NCI-H748 treated with DMSO at 0.1 percent for 48 hours (cell line): ENCODE measurements at places on chromosomes 1 and 21.

GRCh38 chr1:89799495-89799894, 21.3 kb upstream of the LRRC8D start:
- DNase-seq: no peak

DNA sequence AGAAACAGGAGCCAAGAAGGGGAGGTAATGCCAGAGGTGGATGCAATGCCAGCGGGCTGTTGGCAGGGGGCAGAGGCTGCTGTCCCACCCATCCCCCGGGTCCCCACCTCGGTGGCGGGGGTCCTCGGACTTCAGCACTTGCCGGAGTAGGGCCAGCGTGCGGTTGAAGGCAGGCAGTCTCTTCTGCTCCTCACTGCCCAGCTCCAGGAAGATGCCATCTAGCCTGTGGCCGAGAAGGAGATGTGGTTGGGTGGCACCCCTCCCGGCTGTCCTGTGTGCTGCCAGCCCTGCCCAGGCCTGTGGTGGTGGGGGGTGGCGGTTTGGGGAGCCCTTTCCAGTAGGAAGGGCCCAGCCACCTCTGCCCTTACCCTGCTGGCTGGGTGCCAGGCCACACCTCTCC, 13.5 kb downstream of the TTC22 start:
- no peak for DNase-seq

DNA sequence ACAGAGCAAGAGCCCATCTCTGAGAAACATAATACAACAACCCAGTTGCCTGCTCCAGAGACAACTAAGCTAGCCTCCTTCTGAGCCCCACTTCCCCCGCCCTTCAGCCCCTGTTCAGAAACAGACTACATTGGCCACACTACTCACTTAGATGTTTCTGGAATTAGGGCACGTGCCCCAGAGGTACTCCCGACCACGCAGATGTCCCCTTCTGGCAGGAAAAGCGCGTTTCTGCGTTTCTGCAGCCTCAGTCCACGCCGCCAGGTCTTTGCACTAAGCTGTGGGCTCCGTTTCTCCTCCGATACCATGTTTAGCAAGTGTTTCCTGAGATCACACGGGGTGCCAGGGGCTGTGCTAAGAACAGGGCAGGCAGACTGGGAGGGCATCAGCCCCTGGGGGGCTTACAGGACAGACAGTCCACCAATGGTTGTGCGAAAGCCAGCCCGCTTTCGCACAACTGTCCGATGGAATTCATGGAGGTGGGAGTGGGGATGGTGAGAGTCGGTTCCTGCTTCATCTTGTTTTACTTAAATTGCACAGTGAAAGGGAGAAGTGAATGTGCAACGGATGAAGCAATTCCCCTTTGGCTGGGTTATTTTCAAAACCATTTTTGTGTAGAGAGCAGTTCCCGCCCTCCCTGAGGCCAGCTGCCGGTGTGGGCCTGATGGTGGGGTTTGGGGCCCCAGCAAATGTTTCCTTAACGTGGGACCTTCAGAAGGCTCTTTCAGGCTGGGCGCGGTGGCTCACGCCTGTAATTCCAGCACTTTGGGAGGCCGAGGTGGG, 2.7 kb downstream of the PIK3CD start:
- DNase-seq: no peak

DNA sequence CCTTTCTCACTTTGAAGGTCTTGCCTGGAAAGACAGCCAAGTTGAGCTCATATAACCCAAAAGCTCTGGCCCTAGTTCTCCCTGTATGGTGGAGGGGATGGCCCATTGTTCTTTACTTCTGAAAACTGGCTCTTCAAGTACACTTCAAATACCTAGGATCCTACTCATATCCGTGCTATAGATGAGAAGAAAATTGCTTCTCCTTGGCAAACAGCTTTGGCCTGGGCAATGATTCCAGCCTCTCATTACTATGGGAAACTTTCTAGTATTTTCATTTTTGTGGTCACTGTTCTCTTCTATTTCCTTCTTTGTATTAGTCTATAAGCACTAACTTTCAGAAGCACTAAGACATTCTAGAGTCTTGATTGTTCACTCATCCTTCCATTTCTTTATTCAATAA, 53.7 kb downstream of the ZNF697 start:
- DNase-seq: no peak

GRCh38 chr1:991895-992294, 8.0 kb downstream of the HES4 start:
- no peak for DNase-seq

GRCh38 chr1:211017075-211017718, 116.8 kb downstream of the KCNH1 start:
- no peak for DNase-seq

GRCh38 chr1:42523171-42523570, 60.1 kb downstream of the CCDC30 start:
- no peak for DNase-seq

GRCh38 chr1:31984419-31985347, 29.0 kb upstream of the KHDRBS1 start:
- no peak for DNase-seq

GRCh38 chr1:72034827-72035226, 247.5 kb downstream of the NEGR1 start:
- no peak for DNase-seq

DNA sequence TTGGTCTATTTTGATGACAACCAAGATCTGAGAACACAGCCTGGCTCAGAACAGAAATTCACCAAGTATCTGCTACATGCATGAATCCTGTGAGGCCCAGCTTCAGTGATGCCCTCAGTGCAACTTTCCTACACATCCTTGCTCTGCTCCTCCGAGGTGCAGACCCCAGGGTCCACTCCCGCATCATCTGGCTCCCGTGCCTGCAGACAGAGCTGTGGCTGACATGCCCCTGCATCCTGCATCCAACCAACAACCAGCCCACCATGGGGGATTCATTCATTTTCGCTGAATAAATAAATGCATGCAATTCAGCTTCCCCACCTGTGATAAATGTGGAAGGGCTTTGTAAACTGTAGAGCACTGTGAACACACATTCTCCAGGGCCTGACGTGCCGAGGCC, 112.3 kb downstream of the GLIS1 start:
- no peak for DNase-seq

DNA sequence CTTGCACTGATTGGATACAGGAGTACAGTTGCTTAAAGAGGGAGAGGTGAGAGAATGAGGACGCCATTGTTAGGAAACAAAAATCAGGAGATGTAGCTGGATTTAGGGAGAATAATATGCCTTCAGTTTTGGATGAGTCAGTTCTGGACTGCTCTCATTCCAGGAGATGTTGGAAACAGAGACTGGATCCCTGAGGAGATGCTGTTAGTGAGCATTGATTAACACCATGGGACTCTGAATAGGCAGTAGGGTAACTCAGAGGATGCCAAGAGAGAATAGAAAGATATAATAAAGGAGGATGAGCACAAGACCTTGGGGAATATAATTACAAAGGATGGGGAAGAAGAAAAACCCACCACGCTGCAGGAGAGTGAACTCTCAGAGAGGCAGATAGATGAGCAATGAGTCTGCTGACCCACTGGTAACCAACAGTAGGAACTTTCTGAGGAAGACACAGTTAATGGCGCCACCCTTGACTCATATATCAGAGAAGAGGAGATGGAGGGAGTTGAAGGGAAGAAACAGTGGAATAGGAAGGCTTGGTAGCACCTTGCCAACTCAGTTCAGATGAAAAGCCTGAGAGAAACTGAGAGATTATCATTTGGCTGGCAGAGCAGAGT, 10.5 kb downstream of the KCNJ15 start:
- DNase-seq: no peak

- DNase-seq: peak; percentile 100
Observed at GRCh38 chr1:41387667-41388091, 26.4 kb downstream of the FOXO6 start.

GRCh38 chr1:161792740-161793139, 26.6 kb downstream of the ATF6 start:
- DNase-seq: peak; percentile 49

- DNase-seq: no peak
Observed at GRCh38 chr1:21385022-21385421, 54.9 kb upstream of the NBPF3 start.

DNA sequence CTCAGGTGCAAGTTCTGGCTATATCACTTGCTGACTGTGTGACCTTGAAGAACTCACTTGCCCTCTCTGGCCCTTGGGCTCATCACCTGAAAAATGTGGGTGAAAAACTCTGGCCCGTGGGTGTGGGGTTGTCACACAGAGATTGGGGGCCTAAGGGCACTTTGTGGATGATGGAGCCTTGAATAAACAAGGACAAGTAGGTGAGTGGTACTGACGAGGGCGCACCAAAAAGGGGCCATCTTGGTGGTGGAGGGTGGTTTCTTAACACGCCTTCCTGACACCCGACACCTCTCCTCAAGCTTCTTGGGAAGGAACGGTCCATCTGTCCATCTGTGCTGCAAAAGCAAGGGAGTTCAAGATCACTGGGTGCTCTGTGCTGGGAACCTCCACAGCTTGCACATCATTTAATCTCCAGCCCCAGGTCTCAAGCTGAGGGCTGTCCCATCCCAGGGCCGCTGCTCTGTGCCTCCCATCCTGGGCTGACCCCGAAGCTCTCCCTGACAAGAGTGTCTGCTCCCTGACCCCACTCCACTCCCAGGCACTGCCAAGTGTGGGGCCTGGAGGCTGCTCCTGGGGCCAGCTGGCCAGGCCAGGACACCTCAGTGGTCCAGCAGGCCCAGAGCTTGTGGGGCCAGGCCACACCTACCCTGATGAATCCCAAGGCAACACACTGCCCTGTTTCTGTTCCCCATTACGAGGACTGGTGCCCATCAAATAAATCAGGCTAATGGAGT, 97.3 kb downstream of the GLIS1 start:
- no peak for DNase-seq

GRCh38 chr21:38312822-38313221, 56.0 kb downstream of the KCNJ15 start:
- no peak for DNase-seq

DNA sequence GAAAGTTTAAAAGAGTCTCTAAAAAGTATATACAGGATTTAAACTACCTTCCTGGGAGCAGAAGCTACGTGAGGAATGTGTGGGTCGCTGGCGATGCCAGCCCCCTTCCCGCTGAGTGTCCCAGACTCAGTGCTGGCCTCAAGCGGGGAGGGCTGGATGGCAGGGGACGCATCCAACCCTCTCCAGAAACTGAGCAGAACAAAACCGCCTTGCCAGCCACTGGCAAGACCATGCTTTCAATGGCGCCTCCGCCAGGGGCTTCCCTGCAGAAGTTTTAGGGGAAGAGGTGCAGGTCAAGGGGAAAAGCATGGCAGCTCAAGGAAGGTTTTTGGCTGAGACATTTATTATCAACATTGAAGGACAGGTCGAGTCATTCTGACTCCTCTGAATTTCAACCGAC, 26.1 kb downstream of the NADK start:
- DNase-seq: no peak

GRCh38 chr1:61092642-61093041, 10.3 kb downstream of the NFIA start:
- no peak for DNase-seq

DNA sequence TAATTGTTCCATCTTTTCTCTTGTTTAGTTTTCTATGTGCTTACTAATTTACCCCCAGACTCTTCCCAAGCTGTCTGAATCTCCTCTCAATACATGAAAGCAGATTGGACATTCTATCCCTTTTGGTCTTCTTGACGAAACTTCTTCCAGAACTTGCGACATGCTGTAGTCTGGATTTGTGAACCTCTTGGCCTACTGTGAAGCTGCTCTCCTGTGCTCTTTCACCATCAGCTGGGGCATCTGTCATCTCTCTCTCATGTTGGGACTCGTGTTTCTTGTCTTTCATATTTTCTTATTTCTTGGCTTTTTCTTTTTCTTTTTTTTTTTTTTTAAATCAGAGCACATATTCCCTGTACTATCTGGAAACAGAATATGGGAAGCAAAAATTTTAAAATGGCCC, 6.8 kb downstream of the CPT2 start:
- DNase-seq: no peak

GRCh38 chr1:93851327-93851712, 27.7 kb downstream of the DNTTIP2 start:
- DNase-seq: no peak

- no peak for DNase-seq
Observed at GRCh38 chr21:42975886-42976608, 1.7 kb downstream of the PKNOX1 start.

DNA sequence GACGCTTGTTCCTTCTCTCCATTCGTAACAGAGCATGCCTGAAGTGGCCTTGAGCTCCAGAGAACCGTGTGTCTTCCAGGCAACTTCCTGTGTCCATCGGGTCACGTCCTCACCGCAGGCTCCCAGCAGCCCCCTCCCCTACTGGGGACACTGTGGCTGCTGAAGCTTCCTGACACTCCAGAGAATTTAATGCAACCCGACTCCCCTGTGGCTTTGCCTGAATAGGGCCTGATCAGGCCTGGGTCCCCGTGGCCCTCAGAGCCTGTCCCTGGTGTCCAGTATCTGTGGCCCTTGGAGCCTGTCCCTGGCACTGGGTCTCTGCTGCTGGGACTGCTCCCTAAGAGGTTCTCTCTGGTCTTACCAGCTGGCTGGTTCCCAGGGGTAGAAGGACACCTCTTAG, 219.7 kb upstream of the VAMP3 start:
- no peak for DNase-seq

GRCh38 chr21:16838331-16838730, 674.5 kb upstream of the CXADR start:
- no peak for DNase-seq

GRCh38 chr1:75127916-75128717, 6.1 kb upstream of the LHX8 start:
- no peak for DNase-seq

DNA sequence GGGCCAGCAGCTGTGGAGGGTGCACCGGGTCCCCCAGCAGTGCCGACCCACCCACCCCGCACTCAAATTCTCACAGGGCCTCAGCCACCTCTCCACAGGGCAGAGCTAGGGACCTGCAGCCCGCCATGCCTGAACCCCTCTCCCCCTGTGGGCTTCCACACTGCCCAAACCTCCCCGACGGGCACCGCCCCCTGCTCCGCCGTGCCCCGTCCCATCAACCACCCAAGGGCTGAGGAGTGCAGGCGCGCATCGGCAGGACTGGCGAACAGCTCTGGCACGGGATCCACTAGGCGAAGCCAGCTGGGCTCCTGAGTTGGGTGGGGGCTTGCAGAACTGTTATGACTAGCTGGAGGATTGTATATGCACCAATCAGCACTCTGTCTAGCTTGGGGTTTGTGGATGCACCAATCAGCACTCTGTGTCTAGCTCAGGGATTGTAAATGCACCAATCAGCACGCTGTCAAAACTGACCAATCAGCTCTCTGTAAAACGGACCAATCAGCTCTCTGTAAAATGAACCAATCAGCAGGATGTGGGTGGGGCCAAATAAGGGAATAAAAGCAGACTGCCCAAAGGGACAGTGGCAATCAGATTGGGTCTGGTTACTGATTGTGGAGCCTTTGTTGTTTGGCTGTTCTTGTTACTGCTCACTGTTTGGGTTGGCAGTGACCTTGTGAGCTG, 12.4 kb upstream of the RCAN3 start:
- no peak for DNase-seq

- no peak for DNase-seq
Observed at GRCh38 chr21:42223826-42224575, 5.1 kb downstream of the ABCG1 start.

- peak; percentile 35 for DNase-seq
Observed at GRCh38 chr1:218345673-218346390, 696 bp downstream of the TGFB2 start.

DNA sequence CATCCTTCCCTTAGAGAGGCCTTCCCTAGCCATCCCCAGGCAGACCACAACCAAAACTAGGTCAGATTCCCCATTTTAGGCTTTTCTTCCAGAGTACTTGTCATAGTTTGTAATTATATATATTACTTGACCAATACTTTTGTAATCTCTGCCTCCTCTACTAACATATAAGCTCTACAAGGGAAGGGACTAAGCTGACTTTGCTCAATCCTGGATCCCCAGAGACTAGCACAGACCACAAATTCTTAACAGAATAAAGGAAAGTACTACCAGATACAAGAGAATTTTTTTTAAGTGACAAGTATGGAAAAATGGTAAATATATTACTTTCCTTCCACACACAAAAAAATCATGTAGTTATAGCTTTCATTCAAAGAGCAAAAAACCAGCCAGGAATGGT, 2.0 kb downstream of the ZMYM6 start:
- DNase-seq: no peak
